ENCODE measurements at places on chromosomes 2 and 18.

DNA sequence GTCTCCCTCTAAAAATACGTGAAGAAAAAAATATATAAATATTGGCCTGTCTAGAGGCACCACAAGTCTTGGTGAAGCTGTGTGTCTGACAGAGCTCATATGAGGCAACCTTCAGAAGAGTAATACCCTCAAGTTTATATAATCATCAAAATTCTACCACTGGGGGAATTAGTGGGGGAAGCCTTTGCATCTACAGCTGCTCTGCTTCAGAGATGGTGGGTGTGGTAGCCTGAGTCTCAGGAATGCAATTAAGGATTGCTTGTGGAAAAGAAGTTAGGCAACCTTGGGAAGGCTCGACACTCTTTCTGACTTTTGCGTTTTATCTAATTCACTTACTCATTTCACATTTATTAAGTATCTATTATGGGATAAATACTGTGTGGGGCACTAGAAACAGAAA is 17.4 kb downstream of the TPGS2 start:
- DNase-seq = no peak

DNA sequence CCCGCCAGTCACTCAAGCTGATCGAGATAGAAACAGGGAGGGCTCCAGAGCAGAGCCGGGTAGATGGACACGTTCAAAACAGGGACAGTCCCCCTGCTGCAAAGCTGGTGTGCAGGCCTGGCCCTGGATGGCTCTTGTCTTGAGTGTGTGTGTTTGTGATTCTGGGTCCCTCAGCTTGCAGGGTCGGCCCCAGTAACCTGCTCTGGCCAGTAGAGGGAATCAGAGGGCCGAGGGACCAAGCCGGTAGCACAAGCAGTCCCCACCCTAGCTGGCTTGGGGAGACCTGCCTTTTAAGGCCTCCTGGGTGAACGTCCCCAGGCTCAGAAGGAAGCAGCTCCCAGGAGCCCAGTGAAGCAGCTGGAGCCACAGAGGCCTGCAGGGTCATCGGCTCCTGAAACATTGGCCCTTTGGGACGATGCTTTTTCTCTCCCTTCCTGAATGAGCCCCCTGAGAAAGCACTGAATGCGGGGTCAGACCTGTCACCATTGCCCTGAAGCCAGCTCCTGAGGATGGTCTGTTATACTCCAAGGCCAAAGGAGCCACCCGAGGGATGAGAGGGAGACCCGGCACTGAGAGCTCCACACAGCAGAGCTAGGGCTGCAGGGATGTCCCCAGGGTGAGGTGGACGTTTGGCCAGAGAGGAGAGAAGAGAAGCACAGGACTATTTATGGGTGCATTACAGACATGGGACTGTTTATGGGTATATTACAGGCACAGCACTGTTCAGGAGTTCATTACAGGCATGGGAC is 15.4 kb upstream of the MLPH start:
- peak; percentile 48 for DNase-seq

DNA sequence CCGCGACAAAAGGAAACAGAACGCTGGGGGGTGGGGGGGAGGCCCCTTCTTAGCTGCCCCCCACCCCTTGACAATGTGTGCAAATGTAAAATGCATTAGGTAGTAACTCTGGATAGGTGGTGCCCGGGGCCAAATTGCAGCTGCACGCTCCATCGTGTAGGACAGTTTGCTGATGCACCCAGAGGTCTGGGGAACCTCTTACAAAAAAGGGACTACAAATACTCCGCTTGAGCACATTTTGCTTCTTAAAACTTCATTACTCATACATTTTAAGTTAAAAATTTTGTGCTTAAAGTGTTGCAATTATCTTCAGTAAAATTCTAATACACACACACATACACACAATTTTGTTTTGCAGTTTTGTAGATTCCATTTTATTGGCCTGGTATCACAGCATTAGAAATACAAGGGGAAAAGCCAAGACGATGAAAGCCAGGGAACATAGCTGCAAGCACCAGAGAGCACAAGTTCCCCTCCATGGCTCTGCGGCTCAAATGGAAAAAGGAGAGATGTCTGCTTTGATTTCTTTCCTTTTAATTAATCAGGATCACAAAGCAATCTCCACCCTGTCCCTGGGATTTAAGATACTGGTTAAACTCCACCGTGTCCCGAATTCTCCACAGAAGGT is 582.1 kb downstream of the ZEB2 start:
- no peak for DNase-seq

DNA sequence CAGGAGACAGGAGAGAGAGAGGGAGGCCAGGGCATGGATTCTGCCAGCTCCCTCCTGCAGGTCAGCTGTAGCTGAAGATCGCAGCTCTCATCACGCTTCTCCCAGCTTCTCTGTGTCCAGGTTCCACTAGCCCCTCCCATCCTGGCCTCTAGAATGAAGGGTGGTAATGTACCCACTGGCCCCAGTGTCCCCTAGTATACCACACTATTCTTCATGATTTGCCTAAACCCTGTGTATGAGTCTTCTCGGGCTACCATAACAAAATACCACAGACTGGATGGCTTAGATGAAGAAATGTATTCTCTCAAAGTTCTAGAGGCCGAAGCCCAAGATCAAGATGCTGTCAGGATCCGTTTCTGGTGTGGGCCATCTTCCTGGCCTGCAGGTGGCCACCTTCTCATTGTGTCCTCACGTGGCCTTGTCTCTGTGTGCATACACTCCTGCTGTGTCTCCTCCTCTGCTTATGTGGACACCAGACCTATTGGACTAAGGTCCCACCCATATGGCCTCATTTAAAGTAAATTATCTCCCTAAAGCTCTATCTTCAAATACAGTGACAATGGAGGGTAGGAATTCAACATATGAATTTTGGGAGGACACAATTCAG is 77.3 kb downstream of the TNFRSF11A start:
- DNase-seq = no peak

DNA sequence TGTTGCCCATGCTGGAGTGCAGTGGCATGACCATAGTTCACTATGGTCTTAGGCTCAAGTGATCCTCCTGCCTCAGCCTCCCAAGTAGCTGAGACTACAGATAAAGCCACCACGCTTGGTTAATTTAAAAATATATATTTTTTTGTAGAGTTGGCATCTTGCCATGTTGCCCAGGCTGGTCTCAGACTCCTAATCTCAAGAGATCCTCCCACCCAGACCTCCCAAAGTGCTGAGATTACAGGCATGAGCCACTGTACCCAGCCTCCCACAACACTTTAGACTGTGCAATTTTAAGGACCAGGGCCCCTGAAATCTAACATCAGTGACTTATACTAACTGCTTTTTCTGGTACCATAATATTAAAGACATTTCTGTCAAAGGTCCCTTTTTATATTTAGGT is 5.2 kb downstream of the TXNDC2 start:
- no peak for DNase-seq

GRCh38 chr2:42800981-42801380 is 8.6 kb upstream of the HAAO start:
- DNase-seq = no peak

DNA sequence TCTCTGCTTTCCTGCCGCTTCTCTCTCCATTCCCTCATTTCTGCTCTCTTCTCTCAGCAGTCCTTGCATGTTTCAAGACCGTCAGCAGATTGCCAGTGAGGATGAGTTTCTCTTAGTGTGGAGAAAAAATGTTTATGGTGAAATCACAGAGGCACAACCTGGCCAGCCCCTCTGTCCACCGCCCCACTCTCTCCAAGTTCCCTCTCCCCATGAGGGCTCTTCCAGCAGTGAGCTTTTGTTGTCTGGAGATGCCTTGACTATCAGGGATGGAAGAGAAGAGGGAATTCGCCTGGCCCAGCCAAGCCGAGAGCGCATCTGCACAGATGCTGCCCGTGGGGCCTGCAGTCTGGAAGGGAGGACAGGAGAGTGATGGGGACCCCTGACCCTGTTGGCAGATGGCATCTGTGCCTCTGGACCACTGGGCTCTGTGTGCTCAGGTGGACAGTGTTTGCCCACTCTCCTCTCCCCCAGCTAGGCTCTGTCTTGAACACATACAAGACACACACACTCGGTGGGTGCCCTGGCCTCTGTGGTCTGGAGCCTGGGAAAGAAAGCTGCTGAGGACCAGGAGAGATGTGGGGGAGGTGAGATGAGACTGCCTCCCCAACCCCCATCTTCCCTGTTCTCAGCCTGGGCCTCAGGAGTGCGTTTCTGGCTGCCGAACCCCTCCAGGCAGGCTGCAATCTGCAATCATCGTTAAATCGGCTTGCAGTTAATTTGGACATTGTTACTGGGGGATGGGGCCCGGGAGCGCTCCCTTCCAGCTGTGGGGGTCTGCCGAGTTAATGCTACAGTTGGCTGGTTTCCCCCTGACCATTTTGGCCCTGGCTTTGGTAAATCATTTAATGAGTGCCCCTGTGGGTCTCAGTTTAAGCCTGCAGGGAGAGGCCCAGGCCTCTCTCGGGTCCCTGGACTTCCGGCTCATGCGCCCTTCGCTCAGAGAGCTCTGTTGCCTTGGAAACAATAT is 4.5 kb downstream of the ITM2C start:
- DNase-seq = no peak

DNA sequence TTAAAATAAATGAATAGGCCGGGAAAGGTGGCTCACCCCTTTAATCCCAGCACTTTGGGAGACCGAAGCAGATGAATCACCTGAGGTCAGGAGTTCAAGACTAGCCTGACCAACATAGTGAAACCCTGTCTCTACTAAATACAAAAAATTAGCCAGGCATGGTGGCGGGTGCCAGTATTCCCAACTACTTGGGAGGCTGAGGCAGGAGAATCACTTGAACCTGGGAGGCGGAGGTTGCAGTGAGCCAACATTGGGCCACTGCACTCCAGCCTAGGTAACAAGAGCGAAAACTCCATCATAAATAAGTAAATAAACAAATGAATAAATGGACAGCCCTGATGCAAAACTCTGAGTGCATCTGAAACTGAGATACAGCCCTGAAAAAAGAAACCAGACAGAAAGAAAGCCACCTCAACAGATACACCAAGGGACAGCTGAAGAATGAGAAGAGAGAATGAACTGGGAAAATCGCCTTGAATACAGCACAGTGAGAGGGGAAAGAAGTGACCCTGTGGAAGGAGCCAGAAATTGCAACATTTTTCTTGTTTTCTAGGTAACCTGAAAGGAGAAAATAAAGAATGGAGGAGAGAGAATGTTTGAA is 64.4 kb downstream of the TRABD2A start:
- DNase-seq = no peak

GRCh38 chr2:18422432-18423165 is 137.9 kb downstream of the RDH14 start:
- no peak for DNase-seq

DNA sequence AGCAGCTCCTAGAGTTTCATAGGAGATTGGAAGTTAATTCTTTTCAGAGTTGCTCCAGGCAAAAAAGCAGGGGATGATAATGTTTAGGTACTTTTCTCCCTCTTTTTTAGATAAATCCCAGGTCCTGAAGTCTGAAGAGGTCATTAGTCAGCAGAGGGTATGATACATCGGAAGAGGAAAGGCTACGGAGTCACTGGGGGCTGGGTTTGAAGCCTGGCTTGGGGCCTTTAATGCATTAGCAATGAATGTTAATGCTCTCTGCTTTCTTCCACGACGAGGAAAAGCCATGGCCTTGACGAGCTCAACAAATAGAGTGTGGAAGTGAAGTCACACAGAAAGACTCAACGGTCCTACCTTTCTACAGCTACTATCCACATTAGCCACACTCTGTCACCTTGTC is 235.1 kb downstream of the NCKAP5 start:
- no peak for DNase-seq

DNA sequence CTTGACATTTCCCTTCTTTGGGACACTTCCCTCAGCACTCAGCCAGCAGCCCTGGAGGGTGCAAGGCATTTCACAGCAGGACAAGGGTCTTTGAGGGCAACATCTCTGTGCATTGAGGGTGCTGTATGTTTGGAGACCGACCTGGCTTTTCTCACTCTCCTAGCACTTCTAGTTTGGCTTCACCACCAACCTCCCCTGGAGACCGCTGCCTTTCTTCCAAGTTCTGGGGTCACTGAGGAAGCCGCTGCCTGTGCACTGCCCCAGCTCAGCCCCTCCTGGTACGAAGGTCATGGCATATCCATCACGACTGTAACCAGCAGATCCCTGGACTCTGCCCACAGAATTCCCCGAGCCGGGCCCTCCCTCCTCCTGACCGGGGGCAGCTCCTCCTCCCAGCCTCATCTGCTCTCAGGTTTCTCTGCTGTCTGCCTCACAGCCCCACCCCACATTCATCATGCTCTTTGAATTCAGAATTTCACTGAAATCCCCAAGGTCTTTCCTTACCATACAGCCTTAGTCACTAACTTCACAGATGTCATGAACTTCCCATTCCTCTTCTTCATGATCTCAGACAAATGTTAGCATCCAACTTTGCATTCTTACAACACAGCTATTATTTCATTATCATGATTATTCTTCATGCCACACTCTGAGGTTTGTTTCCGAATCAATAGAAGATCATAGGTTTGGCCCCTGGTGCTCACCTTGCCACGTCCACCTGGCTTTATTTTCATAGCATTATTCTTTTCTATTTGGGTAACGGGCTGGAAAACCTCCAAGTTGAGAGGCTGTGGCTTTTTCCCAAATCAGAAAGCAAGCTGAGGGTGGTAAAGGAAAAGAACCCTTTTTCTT is 113.0 kb upstream of the COPS8 start:
- no peak for DNase-seq

DNA sequence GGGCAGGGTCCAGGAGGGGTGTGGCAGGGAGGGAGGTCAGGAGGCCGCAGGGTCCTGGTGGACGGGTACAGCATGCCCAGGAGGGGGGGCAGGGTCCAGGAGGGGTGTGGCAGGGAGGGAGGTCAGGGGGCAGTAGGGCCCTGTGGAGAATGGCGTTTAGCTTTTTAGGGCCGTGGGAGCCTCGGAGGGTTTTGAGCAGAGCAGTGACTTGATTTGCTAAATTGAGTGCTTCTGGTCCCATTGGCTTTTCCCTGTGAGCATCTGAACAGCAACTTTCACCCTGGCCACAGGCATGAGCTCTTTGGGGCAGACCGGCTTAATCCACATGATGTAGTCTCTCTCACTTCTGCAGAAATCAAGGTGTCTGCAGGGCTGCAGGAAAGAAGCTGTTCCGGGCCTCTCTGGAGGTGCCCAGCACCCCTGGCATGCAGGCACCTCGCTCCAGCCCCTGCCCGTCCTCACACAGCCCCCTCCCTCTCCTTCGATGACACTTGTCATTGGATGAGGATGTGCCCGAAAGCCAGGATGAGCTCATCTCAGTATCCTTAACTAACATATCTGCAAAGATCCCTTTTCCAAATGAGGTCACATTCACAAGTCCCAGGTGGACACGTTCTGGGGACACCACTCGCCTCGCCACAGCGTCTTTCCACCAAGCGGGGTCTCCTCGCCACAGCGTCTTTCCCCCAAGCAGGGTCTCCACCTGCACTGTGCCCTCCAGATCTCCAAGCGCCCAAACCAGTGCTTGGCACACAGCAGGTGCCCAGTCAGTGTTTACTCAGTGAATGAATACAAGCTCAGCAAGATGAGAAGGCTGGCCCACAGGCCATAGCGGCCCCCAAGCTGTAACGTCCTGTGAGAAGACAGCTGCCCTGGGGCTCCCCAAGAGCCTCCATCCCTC is 94.0 kb downstream of the NDUFA10 start:
- no peak for DNase-seq

Measured in activated CD4-positive, alpha-beta T cell treated with anti-CD3 and anti-CD28 coated beads, Interleukin-2, amount 50 U/mL, for 48 hours (primary cell).